NCI-H1417 treated with DMSO at 0.1 percent for 48 hours (cell line): ENCODE measurements at places on chromosomes 5 and 9.

DNA sequence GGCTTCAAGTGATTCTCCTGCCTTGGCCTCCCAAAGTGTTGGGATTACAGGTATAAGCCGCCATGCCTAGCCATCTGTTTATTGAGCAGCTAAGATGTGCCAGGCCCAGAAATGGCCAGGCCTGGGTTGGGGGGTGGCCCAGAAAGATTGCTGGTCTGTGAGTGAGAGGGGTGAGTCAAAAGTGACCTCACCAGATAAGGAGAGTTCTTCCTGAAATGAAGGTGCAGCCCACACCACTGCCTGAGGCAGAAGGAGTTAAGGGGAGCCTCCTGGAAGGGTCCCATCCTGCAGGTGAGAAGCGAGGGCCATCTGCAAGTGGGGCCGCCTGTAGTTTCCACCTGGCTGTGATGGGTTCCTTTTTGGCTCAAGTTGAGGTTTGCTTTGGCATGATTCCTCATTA, 96.9 kb upstream of the KLF4 start:
- no peak for DNase-seq

DNA sequence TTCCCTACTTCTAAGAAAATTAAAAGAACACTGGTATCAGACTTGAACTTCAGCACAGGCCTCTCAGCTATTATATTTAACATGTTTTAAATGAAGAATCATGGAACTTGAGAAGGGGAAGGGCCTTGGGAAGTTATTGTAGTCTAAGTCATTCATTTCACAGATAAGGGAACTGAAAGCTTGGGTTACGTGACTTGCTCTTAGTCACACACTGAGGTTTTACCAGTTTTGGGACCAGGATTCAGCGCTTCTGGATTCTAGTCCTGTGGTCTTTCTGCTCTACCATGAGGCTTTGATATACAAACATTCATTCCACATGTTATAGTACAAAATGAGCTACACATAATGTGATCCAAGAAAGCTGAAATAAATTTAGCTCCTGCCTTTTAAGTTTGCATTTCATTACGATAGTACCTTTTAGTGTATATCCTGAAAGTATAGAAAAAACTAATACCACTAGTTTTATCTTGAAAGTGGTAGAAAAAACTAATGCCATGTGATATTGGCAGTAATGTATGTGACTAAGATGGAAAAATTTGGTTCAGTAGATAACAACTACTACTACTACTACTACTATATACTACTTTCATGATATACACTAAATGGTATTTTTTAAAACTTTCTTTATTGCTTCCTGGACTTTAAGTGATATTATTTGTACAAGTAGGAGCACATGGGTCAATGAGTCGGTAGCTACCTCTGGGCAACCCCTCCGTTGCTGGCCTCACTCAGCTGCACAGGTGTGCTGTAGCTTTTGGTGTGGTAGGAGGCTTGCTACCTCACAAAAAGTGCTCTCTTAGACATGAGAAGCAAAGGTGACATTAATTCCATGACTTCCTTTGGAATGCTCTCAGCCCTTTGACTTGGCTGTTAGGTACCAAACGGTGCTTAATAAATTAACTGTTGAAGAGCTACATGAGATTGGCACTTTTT, 40.7 kb downstream of the F2RL2 start:
- DNase-seq: no peak

- no peak for DNase-seq
Measured at GRCh38 chr9:561427-561826, 280.1 kb upstream of the DMRT1 start.

GRCh38 chr5:176870110-176870591, 29.0 kb downstream of the HK3 start:
- DNase-seq: no peak

DNA sequence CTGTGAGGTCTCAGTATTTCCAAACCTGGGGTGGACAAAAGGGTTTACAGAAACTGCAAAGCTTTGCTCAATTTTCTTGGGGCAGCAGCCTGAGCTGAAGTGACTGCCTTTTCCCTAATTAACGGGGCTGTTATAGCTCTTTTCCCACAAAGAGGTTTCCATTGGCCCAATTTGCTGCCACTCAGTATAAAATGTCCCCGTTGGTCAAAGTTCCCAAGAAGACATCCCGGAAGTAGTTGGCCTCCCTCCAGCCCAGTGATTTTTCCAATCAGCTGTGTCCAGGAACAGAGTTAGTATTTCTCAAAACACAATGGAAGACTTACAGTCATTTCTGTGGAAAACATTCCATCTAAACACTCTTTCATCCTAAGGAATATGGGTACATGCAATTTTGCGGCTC, 643.6 kb downstream of the ACTL7B start:
- no peak for DNase-seq

GRCh38 chr9:101132801-101133200, 104.3 kb downstream of the PLPPR1 start:
- DNase-seq: no peak

- DNase-seq: no peak
Measured at GRCh38 chr5:168951769-168952168, 349.2 kb downstream of the SLIT3 start.

- no peak for DNase-seq
Measured at GRCh38 chr5:92741906-92742305, 839.1 kb downstream of the NR2F1-AS1 start.

DNA sequence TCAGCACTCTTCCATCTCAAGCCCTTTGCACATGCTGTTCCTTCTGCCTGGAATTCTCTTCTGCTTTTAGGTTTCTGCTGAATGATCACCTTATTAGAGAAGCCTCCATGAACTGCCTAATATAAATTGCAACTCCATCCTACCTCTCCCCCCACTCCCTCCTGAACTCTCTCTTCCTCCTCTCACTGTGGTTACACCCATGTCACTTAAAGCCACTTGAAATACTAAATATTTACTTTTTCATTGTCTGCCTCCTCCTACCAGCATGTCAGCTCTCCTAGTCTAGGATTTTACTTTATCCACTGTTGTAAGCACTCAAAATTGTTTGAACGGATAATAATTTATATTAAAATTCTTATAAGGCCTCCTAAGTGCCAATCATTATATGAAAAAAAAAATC, 43.8 kb downstream of the ACTL7B start:
- DNase-seq: peak; percentile 41

DNA sequence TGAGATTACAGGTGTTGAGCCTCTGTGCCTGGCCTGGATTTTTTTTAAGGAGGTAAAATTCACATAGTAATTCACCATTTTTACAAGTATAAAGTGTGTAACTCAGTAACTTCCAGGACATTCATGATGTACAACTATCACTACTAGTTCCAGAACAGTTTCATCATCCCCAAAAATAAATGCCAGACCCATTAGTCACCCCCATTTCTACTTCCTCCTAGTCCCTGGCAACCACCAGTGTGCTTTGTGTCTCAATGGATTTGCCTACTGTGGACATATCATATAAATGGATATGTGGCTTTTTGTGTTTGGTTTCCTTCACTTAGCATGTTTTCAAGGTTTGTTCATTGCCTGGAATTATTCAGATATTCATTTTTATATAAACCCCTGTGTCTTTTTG, 72.5 kb upstream of the PANK3 start:
- DNase-seq: no peak

GRCh38 chr9:105295201-105295550, 50.7 kb downstream of the SLC44A1 start:
- no peak for DNase-seq

- no peak for DNase-seq
Measured at GRCh38 chr5:41893074-41893851, 10.9 kb upstream of the RIMOC1 start.

DNA sequence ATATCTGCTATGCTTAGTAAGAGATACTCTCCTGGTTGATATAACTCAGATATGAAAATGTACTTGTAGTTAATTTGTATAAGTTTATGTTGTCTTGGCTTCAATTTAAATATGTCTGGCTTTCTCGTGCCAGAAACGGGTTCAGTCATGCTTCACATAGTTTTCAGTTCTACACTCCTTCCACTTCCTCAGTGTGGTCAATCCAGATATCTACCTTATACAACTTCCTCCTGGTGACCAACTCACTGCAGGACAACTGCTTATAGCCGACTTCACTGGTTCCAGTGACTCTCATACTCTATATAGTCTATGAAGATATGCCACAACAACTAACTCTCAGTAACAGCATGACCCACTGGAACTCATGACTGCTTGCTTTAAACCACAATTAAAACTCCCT, 690.4 kb downstream of the SLCO4C1 start:
- DNase-seq: no peak

DNA sequence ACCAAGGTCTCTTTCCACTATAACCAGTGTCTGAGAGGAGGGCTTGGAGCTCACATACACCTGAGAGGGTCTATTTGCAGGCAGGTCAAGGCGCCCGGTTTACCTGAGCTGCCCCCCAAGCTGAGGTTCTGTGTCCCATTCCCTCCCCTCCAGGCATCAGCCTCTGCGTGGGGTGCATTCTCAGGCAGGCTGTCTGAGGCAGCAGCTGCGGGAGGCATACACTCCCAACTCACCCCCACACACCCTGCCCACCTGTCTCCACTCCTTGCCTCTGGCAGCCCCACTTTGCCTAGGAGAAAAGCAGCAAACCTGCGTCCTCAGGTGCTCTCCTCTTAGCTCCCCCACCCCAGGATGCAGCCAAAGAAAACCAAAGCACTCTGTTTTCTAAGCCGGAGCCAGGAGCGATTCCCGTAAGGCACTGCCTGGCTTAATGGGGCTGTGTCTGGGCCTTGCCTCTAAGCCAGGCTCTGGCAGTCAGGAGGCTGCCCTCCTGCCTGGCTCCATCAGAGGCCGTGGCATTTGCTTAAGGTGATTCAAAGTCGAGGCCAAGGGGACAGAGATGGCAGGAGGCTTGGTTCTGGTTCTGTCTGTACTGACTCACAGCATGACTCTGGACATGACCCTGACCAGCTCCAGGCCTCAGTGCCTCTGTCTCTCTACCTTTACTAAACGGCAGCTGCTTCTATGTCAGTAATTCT, 139.2 kb upstream of the TRIM32 start:
- DNase-seq: no peak

DNA sequence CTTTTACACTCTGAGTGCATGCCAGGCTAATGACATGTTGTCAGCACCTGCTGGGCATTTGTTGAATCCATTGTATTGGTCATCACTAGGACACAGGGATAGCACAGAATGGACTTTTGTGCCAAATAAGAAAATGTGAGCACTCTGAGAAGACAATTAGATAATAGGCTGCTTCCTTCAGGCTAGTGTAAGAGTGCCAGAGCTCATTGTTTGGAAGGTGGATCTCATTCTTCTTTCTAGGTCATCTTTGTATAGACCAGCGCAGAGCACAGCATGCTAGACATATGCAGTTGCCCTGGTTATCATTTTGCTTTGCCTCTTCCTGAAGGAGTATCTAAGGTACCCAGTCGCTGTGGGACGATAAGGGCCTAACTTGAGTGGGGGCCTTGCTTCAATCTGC, 493.4 kb upstream of the COX7C start:
- no peak for DNase-seq

- DNase-seq: no peak
Measured at GRCh38 chr5:14757850-14758249, 93.3 kb downstream of the OTULIN start.

- DNase-seq: no peak
Measured at GRCh38 chr9:81002906-81003305, 686.4 kb downstream of the TLE1 start.

DNA sequence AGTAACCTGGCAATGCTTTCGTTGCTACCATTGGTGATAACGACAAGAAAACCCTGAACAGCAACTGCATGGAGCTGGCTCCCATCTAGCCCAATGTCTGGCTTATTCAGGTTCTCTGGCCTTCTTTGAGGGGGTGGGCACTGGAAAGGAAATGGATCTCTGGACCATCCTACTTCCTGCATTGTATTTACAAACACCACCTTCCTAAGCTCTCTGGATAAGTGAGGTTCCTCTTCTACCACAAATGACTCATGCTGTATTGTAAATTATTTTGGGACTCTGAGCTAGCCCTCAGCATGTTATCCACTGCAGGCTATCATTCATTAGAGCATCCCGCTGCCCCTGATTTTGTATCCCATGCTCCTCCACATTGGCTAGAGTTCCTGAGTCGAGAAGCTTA, 136.9 kb upstream of the KLF9 start:
- DNase-seq: no peak

DNA sequence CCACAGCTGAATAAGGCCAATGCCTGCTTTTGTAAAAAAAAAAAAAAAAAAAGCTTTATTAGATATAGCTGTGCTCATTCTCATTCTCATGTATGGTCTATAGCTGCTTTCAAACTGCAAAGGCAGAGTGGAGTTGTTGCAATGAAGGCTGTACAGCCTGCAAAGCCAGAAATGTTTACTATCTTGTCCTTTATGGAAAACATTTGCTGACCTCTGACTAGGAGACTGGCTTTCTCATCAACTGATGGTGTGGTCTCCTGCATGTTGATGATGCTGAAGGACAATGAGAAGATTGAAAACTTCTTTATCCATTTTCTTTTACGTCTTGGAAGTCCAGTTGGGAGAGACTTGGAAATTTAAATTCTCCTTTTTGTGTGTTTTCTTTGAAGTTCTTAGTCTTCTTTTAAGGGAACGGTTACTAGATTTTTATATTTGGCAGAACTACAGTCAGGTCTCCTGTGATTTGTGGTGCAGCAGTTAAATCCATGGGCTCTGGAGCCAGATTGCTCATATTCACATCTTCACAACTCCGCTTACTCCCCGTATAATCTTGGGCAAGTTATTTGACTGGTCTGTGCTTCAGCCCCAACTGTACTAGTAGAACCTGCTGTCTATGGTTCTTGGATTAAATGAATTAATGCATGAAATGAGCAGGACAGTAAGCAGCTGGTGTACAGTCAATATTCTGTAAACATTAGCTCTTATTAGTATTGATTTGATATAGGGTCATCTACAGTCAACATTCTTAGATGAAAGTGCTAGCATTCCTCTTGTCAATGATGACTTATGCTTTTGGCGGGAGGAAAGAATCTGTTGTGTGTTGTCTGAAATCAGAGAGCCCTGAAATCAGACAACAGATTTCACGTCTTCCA, 39.7 kb upstream of the BASP1 start:
- DNase-seq: no peak

DNA sequence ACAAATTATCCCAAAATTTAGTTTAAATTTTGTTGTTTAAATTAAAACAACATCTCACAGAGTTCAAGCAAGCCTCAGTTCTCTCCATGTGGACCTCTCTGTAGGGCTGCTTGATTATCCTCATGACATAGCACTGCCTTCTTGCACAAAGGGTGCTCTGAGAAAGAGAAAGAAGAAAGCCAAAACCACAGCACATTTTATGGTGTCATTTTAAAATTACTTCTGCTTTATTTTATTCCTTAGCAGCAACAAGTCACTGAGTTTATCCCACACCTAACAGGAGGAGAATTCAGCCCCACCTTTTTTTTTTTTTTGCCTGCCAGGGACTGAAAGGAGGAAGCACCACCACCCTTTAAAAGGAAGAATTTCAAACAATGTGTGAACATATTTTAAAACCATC, 12.8 kb upstream of the KCNV2 start:
- DNase-seq: no peak

- peak; percentile 69 for DNase-seq
Measured at GRCh38 chr5:144170276-144171024, at the start of the genes KCTD16 and YIPF5. TSS of gene KCTD16 (plus strand) at chr5:144170873. TSS of gene YIPF5 (minus strand) at chr5:144170659. CDS start at chr5:144169955, 704 bp downstream.

GRCh38 chr5:85479849-85480248, 1095.2 kb upstream of the EDIL3 start:
- no peak for DNase-seq

- DNase-seq: no peak
Measured at GRCh38 chr9:86079421-86079831, 19.9 kb downstream of the GOLM1 start.

GRCh38 chr9:2655411-2655901, 33.9 kb downstream of the VLDLR start:
- DNase-seq: no peak
